ENCODE measurements at places on chromosomes 5 and 9.

DNA sequence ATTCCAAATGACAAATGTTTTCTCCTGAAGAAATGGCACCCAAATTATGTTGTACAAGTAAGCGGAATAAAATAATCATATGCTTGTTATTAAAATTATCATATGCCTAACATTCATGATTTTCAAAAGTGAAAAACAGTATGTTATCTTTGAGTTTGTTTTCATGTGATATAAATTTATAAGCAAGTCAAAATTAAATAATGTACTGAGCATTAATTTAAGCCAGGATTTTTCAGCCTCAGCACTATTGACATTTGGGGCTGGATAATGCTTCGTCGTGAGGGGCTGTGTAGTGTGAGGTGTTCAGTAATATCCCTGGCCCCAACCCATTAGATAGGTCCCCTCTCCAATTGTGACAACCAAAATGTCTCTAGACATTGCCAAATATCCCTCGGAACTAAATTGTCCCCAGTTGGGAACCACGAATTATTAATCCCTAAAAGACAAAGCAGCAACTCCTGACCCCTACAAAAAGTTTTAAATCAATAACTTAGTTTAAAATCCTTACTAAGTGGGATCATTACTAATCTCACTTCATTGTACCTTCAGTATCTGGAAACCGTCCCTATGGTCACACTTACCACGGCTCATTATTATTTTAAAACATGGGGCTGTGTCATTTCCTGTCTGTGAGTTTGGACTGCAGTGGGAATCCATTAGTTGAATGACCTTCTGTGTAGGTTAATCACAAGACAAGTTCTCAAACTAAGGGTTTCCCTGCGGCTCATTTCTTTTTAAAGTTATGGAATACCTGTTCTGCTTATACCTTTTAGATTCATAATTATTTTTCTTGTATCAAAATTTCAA is 1.3 kb upstream of the NNT start:
- peak; percentile 40 for DNase-seq

DNA sequence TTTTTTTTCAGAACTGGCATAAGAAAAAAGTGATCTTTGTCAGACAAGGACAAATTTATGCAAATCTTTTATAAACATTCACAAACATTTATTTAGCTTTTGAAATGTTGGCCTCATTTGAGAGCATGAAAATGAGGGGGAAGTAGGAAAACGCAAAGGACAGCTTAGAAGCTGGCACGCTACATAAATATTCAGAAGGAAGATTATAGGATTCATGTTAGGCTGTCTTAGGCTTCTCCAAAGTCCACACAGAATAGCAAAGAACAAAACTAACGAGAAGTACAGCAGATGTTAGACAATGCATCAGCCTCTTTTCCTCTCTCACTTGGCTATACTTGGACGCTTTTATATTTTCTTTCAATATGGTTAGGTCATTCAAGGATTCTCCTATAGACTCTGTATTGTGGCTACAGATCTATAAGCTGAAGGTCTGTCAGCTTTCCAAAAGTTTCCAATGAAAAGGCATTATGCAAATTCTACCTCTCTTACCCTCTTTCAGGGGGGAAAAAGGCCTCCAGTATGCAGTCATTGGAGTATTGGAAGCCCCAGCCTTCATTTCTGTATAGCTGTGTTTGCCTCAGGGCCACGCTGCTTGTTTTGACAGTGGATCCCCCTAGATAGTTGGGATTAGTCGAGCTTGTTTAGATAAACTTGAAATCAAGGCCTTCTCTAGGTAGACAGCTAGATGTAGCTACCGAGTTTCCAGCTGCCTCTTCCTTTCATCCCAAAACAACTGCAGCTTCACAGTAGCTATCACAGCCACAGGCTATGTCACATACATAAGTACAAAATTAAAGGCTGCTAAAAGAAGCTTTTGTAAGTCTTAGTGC is 153.0 kb downstream of the DENND1A start:
- no peak for DNase-seq

DNA sequence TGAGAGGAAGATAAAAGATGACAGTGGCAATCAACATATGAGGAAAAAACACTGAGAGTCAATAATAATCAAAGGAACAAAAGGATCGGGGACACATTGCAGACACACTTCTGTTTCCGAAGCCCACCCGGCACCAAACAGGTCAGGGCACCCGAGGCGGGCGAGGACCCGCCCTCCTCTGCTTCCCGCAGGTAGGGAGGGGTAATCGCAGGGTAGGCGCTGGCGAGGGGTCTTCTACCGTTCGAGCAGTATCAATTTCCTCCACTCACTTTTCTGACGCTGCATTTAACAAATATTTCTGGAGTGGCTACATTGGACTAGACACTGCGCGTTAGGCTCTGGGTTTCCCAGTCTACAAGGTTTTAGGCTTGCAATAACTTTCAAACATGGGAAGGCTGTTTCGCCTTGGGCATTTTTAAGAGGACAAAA is 1.3 kb downstream of the TXN start:
- DNase-seq: no peak

- no peak for DNase-seq
Measured at GRCh38 chr5:178417391-178417811, 172.8 kb downstream of the COL23A1 start.

DNA sequence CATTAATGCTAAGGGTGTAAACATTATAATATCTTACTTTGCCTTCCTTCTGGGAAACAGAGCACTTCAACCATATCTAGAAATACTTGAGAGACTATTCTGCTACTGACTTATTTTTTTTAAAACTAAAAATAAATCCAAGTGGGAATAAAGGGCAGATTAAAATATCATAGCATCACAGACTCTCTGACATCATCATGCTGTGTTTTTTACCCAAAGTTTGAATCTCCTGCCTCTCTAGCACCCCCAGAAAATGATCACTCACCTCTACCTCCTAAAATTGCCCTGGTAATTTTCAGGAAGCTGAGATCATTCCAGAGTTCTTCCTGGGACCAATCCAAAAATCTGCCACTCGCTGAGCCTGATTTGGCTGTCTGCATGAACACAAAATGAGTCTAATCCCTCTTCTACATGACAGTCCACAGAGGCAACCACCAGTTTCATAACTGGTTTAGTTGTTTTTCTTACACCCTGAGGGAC is 813.8 kb upstream of the DMAC1 start:
- no peak for DNase-seq

DNA sequence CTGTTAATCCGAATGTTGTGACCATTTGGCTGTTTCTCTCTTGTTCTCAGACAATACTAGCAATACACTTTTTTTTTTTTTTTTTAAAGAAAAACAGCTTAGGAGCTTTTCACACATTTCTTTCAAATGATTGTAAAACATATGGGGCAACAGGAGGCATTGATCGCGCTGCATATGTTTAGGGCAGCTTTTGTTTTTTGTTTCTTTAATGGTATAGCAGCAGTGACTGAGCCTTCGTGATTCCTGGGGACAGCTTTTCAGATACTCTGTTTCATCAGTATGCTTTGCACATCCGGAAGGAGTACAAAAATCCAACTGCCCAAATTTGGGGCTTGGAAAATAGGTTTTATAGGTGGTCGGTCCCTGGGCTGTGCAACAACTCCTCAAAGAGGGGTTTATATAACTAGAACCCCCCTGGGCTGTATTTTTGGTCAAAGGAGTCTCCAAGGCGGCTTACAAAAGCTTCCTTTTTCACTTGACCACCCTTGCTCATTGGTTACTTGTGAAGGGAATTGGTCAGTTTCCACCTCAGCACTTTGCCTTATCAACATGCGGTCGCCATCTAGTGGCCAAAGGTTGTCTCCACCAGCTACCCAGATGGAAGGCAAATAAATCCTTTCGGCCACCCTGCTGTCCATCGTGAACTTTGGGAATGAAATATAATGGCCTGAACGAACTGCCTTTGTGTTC is 91.8 kb downstream of the PDE6A start:
- no peak for DNase-seq

GRCh38 chr5:33379757-33380156 is 61.0 kb upstream of the TARS1 start:
- no peak for DNase-seq

DNA sequence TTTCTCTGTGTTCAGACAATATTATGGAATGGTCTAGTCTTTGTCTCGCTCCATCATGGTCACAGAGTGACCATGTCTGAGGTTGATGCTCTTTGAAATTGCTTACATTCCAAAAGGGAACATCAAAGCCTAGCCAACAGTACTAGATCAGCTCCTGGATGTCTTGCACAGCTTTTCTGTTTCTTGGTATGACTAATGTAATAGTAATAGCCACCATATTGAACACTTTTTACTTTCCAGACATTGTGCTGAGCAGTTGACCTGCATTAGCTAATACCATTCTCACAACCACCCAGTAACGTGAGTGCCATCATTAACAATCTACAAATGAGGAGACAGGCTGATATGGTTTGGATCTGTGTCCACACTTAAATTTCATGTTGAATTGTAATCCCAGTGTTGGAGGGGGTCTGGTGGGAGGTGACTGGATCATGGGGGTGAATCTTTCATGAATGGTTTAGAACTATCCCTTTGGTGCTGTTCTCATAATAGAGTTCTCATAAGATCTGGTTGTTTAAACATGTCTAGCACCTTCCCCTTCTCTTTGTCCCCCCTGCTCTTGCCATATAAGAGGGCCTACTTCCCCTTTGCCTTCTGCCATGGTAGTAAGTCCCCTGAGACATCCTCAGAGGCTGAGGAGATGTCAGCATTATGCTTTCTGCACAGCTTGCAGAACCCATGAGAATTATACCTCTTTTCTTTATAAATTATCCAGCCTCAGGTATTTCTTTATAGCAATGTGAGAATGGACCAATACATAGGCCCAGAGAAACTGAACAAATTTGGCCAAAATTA is 577.5 kb upstream of the CLINT1 start:
- no peak for DNase-seq

DNA sequence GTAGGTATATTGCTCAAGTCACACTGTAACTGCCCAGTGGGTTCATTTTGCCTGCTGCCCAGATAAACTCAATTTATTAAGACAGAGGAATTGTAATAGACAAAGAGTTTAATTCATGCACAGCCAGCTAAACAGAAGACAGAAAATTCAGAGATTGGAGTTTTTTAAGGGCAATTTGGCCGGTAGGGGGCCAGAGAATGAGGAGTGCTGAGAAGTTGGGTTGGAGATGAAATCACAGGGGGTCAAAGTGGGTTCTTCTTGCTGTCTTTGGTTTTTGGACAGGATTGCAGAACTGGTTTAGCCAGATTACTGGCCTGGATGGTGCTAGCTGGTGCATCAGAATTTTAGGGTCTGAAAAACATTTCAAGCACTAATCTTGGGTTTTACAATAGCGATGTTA is 20.7 kb upstream of the IL33 start:
- no peak for DNase-seq

DNA sequence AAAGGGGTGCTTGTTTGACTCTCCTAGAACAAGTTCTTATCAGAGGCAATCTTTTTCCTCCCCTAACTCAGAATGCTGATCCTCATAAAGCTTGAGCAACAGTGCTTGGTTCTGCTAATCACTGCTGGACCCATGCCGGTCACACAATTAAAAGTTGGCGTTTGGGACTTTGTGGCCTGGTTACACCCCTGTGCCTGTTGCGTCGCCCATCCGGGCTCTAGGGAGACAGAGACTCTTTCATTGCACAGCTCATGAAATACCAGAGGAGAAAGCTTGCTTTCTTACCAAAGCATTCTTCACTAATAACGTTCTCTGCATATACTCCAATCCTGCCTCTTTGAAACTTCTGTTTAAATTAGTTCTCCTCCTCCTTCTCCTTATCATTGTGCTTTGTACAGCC is 301.1 kb downstream of the NR3C1 start:
- no peak for DNase-seq

DNA sequence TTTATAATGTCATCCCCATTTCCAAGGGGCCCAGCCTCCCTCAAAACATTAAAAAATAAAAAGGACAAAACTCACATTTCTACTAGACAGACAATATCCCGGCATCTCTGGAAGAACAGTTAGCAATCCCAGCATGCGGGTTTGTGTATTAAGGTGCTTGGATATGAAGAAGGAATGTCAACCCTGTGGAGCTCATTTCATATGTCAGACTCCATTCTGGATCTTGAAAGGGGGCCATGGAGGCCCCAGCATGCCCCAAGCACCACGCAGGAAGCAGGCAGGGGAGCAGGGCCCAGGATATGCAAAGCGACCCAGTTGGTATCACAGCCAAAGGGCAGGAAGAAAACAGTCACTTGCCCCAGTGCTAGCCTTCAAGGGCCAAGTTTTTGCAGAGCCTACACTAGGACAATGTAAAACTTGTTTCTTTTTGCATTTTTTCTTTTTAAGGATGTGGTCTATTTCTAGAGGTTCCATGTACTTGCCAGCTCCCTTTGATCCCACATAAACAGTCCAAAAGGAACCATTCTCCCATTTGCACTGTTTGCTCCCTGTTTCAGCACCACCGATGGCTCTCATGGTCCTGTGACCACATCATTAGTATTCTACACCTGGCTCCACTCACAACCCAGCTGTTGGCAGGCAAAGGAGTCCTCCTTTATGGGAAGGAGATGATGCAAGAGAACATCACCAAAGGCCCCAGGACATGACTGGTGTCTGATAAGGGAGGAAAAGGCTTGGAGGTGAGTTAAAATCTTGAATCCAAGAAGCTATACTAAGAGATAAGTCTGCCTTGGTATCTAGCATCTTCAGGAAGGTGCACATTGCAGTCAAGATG is 58.3 kb downstream of the FGF1 start:
- no peak for DNase-seq

DNA sequence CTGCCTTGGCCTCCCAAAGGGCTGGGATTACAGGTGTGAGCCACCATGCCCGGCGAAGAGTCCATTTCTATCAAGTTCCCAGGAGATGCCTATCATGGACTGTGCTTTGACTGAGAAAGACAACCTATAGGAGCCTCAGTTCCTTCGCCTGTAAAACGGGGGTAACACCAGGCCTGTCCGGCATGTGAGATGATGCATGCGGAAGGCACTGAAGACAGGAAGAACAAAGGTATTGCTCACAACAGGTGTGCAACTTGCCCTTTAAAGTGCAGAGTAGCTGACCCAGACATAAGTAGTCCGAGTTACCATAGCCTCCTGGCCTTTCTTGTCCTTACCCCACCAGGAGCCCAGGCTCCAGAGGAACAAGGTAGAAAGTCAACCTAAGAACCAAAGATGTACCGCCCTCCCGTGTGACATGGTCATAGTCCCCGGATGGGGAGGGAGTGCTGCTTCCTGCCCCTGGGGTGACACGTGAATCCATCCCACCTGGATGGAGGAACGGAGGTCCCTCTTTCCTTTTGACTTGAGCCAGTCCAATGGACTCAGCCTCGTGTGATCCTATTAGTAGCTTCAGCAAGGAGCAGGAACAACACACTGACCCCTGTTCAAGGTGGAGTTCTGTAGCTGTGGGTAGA is 60.3 kb downstream of the HSPA4 start:
- DNase-seq: no peak

DNA sequence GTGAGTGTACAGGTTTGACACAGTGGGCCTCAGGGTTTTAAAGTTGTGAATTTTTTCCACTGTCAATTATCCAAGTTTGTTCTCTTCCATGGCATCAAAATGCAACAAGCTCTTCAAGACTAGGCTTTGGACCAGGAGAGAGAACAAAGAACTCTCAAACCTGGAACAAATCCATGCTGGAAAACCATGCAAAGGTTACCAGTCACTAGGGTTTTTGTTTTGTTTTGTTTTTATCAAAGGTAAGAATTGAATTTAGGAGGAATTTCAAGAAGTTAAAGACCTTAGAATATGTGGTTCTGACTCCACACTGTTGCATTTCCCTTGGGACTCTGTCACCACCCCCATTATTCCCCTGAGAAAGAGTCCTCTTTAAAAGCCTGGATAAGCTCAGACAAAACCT is 191.1 kb upstream of the PIK3R1 start:
- DNase-seq: no peak

All from NCI-H2081 treated with DMSO at 0.1 percent for 48 hours (cell line).